ENCODE measurements at places on chromosomes 12 and 14.

DNA sequence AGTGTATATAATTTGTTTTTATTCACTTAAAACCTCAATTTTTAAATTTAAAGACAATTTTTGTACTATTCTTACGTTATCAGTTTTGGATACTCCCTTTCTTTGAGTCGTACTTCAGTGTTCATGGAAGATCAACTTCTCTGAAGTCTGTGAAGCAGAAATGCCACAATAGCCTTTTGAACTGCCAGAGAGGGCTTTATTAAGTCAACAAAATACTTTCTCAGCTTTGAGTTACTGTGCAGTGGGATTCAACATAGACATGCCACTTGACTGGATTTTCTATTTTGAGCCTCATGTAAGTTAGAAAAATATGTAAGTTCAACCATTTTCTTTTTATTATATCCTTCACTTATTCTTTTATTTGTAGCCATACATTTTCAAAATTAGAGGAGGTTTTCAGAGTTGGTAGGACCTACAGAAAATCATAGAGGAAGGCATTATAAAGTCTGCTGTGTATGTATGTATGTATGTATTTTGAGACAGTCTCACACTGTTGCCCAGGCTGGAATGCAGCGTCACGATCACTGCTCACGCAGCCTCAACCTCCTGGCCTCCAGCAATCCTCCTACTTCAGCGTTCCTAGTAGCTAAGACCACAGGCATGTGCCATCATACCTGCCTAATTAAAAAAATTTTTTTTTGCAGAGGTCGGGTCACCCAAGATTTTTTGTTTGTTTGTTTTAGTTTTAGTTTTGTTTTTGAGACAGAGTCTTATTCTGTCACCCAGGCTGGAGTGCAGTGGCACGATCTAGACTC lies 31.3 kb upstream of the BCAT1 start:
- H3K4me1 ChIP-seq = peaks cover 19% of the 10 kb centered on the region
- no peak overlapping the region for H3K4me3 ChIP-seq
- peak overlapping the region; percentile 66 for H3K27ac ChIP-seq
- DNase-seq = no peak
- H3K27me3 ChIP-seq = no peaks in the 10 kb centered on the region

GRCh38 chr14:68608574-68608962 lies 184.3 kb downstream of the ZFP36L1 start:
- no peak overlapping the region for H3K4me3 ChIP-seq
- H3K27ac ChIP-seq = no peak overlapping the region
- H3K36me3 ChIP-seq = no peaks in the 10 kb centered on the region
- DNase-seq = no peak
- H3K27me3 ChIP-seq = no peaks in the 10 kb centered on the region

DNA sequence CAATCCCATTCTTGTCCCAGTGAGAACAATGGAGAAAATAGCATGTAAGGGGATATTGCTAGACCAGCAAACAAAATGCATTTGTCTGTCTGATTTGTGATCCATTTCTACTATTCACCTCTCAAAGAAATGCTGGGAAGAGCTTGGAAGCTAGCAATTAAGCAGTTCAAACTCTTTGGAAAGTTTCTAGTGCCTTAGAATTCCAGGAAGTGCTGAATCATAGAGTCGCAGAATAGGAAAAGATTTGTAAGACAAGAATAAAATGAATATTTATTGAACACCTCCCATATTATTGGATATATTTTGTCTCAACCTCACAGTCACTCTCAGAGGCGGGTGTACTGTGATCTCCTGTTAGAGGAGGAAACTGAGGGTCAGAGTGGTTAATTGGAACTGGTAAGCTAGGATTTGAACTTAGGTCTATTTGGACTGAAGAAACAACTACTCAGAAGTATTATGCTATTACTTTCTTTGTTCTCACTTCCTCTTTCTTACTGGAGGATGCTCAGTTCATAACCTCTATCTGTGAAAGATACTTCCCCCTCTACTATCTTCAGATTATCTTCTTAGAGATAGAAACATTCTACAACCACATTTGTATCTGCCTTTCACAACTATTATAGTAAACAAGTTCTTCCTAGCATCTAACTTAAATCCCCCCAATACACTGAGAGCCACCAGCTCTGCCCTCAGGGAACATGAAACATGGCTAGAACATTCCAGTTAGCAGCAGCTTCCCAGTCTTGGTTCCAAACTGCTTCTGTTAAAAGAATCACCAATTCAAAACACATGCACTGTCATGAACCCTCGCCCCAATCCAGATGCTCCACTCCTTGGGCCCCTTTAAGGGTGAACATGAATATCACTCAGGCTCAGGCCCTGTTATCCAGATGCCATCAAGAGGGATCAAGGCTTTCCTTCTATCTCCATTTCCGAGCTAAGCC lies 64.2 kb downstream of the DRAM1 start:
- peaks cover 41% of the 10 kb centered on the region for H3K27me3 ChIP-seq
- peaks cover 14% of the 10 kb centered on the region for H3K4me1 ChIP-seq
- no peaks in the 10 kb centered on the region for H3K36me3 ChIP-seq
- no peak for DNase-seq
- H3K4me3 ChIP-seq = no peak overlapping the region

GRCh38 chr14:68394764-68395143 lies 398.1 kb downstream of the ZFP36L1 start:
- no peaks in the 10 kb centered on the region for H3K36me3 ChIP-seq
- no peak for DNase-seq
- no peak overlapping the region for H3K4me3 ChIP-seq

DNA sequence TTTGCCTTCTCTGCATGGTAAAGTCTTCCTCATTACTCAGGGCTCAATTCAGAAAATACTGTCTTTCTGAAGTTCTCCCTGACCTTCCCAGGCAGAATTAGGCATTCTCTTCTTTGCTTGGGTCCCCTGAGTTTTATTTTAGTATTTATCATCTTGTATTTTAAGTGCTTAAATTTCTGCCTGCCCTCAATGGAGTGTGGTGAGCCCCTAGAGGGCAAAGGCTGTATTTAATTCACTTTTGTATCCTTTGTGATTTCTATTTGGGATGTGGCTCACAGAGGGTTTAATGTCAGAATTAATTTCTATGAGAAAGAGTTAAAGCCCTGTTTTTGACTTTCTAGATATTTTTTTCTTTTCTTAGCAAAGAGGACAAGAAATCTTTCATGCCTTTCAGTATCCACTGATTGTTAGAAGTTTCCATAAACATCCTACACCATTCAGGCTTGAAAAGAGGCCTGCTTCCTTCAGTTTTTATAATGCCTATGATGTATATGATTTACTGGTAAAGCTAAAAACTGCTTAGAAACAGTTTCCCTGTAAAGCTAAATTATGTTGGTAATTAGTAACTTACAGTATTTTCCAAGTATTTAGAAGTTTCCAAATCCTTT lies 55.6 kb upstream of the PTPRB start:
- no peak overlapping the region for H3K27ac ChIP-seq
- no peaks in the 10 kb centered on the region for H3K27me3 ChIP-seq
- no peaks in the 10 kb centered on the region for H3K4me1 ChIP-seq
- DNase-seq = no peak
- H3K4me3 ChIP-seq = no peak overlapping the region
- H3K36me3 ChIP-seq = no peaks in the 10 kb centered on the region

- H3K27ac ChIP-seq = no peak overlapping the region
- H3K4me3 ChIP-seq = no peak overlapping the region
- peaks cover 13% of the 10 kb centered on the region for H3K36me3 ChIP-seq
- no peaks in the 10 kb centered on the region for H3K27me3 ChIP-seq
Observed at GRCh38 chr12:19451196-19451595, 11.9 kb downstream of the AEBP2 start.

DNA sequence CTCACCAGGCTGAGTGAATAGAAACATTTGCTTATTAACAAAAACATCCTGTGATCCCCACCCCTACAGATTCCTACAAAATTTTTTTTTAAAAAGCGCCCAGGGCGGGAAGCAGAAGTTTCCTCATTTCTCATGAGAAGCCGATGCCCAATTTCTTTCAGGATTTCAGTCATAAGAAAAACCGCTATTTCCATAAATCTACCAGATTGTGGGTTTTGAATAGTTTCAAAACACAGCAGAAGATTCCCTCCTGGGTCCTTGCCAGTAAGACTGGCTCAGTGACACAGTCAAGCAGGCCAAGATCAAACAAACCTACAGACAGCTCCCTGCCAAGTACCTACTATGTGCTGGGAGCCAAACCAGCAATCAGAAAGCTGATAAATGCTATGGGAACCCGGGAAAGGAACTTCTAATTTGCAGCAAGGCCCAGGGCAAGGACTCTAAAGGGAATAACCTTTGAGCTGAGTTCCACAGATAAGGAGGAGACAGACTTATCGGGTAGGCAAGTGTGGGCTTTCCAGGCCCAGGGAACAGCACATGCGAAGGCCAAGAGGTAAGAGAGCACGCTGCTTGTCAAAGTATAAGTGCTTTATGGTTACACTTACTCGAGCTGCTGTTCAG lies 68.7 kb downstream of the CCDC88C start:
- no peak for DNase-seq
- peaks cover 7% of the 10 kb centered on the region for H3K36me3 ChIP-seq
- peaks cover 49% of the 10 kb centered on the region for H3K4me1 ChIP-seq
- H3K27me3 ChIP-seq = no peaks in the 10 kb centered on the region

DNA sequence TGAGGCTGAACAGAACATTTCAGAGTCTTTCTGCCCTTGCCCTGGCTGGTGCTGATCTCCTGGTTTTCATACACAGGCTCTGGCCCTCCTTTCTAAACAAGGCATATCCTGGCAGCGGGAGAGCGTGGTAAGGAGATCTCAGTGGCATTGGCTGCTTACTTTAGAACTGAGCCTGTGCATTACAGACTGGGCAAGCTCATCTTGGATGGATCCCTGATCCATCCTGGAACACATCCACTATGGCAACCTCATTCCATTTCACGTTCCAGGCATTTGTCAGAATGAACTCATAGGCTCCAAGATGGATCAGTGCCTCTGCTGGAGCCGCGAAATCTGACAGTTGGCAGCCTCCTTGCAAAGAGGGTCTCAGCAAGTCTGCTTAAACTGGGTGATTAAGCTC lies 224.5 kb upstream of the PELI2 start:
- no peaks in the 10 kb centered on the region for H3K36me3 ChIP-seq

DNA sequence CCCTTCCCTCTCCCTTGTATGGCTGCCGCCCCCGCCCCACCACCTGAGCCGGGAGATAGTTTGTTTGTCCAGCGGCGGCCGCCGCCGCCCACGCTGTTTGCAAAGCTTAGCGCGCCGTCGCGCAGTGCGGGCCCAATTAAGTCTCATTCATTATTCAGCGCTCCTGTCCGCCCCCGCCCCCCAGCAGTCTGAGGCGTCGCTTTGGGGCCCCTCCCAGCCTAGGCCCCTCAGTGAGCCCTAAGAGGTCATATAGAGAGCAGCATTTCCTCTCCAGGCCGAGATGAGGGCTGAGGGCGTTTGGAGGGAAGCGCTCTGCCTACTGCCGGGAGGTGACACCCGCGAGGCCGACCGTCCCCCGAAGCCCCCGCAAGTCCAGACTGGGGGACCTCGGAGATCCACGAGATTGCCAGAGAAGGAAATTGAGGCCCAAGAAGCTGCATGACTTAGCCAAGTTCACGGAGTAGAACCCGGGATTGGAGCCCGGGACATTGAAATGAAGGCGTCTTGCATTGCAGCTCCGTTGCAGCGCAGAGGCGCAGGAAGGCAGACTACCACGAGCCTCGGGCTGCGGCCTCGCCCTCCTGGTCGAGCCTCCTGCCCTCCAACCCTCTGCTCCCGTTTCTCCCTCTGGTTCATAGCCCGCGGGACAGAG lies at the start of gene DNAJC22:
Gene DNAJC22, plus strand, starts transcription at position 230 of the 652 bp plus-strand sequence. CDS start 1,985 bp downstream, outside the sequence.
- peaks cover 4% of the 10 kb centered on the region for H3K36me3 ChIP-seq
- DNase-seq = no peak
- H3K27ac ChIP-seq = peak within 1 kb of the TSS; percentile 89

- H3K27me3 ChIP-seq = peaks cover 42% of the 10 kb centered on the region
- no peak overlapping the region for H3K27ac ChIP-seq
- H3K4me1 ChIP-seq = peaks cover 36% of the 10 kb centered on the region
- H3K36me3 ChIP-seq = no peaks in the 10 kb centered on the region
- H3K4me3 ChIP-seq = no peak overlapping the region
- DNase-seq = no peak
Observed at GRCh38 chr12:6378709-6379472, 3.5 kb upstream of the SCNN1A start.

DNA sequence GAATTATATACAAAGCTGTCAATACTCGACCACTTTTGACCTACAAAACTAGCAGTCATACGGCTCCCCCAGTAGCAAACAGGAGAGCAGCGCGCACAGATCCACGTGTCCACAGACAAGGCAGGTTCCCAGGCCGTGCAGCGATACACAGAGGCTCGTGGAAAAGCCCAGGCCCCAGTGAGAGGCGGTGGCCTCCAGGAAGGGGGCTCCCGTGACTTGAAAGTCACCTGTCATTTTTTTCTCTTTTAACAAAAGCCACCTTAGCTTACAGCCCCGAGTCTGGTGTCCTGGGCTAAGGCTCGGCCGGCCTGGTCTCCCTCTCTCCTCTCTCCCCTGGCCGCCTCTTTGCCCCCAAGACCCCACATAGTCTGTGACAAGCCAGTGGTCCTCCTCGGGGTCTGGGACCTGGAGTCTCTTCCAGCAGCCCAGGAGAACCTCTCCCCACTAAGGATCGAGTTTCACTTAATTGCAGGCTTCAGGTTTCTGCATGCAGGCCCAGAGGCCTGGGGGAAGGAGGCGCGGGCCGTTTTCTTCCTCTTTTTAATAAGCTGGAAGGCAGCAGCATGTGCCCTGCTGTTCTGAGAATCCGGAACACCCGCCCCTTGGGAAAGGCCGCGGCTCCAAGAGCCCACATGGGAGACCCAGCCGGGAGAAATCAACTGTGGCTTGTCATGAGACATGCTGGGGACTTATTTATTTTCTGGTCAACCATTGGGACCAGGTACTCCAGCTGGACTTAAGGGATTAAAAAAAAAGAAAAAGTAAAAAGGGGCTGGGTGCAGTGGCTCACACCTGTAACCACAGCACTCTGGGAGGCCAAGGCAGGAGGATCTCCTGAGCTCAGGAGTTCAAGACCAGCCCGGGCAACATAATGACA lies 15.9 kb downstream of the NCOR2 start:
- H3K4me1 ChIP-seq = peaks cover 27% of the 10 kb centered on the region
- H3K27me3 ChIP-seq = no peaks in the 10 kb centered on the region
- no peak for DNase-seq
- H3K27ac ChIP-seq = peak overlapping the region; percentile 82
- H3K36me3 ChIP-seq = peaks cover 4% of the 10 kb centered on the region
- H3K4me3 ChIP-seq = no peak overlapping the region

GRCh38 chr14:53742233-53742620 lies 214.4 kb downstream of the BMP4 start:
- H3K36me3 ChIP-seq = no peaks in the 10 kb centered on the region
- H3K27me3 ChIP-seq = peaks cover 6% of the 10 kb centered on the region
- no peak overlapping the region for H3K27ac ChIP-seq
- no peak overlapping the region for H3K4me3 ChIP-seq
- H3K4me1 ChIP-seq = peaks cover 4% of the 10 kb centered on the region

Data from progenitor cell of endocrine pancreas (in vitro differentiated cells).